ENCODE measurements at places on chromosomes 2 and 18. TPM values are rescaled to one million over a fixed set of nuclear protein-coding genes. Genes with fewer than 3 reads are reported as not detected.

Gene ASB18
- total RNA-seq, result not detected

Gene FRZB
- not detected for total RNA-seq

Gene SLC16A14
- 0.57 TPM for total RNA-seq

Gene SMAD2
- 100 TPM for total RNA-seq

Gene C1GALT1C1L
- not detected for total RNA-seq

Gene CELF4
- not detected for total RNA-seq

Gene MEMO1
- total RNA-seq, result 48.5 TPM

Gene TANC1
- total RNA-seq, result 0.39 TPM

Gene C2orf66
- total RNA-seq, result 0.53 TPM

Measured in naive thymus-derived CD4-positive, alpha-beta T cell (primary cell).